ENCODE measurements at places on chromosomes 2 and 18.

DNA sequence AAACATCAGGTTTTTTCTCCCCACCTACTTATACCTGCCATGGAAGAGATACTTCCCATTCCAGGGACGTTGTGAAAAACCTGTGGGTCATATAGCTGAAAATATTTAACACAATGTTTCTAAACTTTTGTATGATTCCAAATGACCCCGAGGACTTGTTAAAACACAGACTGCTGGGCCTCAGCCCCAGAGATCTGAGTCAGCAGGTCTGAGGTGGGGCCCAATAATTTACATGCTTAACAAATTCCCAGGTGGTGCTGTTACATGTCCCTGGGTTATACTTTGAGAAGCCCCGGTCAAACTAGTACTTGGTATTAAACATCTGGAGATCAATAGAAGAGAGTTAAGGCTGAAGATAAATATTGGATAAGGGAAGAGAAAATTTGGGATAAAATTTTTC is 71.4 kb upstream of the FRZB start:
- H3K4me1 ChIP-seq: no peaks in the 10 kb centered on the region
- H3K4me3 ChIP-seq: no peak overlapping the region
- DNase-seq: no peak
- H3K27ac ChIP-seq: no peak overlapping the region
- H3K36me3 ChIP-seq: no peaks in the 10 kb centered on the region
- no peaks in the 10 kb centered on the region for H3K27me3 ChIP-seq

DNA sequence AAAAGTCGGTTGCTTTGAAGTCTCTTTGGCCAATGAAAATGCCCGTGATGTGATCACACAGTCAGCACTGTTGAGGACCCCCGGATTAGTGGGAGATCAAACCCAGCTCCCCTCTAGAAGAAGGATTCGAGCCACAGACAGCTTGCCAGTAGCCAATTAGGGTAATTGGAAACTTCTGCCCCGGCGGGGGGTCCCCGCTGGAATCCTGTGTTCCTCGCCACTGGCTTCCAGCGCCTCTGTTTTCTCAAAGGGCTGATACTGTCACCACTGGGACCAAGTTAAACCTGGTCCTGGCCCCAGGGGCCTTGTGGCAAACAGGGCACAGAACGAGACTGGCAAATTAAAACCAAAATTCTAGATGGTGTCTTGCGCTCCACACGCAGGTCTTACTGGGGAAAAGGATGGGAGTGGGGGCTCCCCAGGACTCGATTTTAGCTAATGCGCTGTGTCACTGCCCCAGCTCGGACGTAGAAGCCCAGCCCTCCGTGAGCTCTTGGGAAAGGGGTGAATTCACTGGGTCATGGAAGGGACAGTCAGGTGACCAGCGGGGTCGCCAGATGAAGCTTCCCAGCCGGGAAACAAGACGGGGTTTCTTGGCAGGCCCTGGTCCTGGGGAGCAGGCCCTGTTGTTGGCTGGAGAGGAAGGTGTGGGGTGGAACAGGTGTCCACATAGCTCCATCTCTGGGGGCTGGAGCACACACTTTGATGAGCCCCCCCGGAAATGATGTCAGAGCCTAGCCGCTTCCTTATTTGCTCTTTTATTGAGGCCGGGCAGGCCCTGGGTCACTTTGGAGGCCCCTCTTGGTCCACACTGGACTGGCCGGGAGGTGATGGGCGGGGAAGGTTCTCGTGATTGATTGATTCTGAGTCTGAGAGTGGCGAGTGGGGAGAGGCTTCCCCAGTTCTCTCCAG is 90.2 kb downstream of the SMAD7 start:
- no peaks in the 10 kb centered on the region for H3K36me3 ChIP-seq
- H3K4me1 ChIP-seq: peaks cover 12% of the 10 kb centered on the region
- no peak for DNase-seq
- no peak overlapping the region for H3K4me3 ChIP-seq
- no peaks in the 10 kb centered on the region for H3K27me3 ChIP-seq

DNA sequence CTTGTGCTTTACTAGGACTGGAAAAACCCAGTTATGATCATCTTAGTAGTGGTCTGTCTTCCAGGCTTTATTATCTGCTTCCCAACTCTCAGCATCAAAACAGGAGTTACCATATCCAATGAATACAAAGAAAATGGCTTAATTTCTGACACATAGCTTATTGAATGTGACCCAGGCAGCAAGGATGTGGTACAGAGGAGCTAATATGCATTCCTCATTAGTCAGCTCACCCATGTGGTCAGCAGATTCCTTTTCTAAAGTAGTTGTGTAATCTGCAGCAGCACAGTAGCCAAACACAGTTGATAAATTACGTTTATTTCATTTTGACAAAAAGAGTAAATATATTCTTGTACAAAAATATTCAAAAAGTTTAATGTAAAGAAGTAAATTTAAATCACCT is 43.6 kb downstream of the TSPYL6 start:
- DNase-seq: no peak
- no peaks in the 10 kb centered on the region for H3K27me3 ChIP-seq
- H3K4me1 ChIP-seq: no peaks in the 10 kb centered on the region
- no peak overlapping the region for H3K4me3 ChIP-seq
- H3K36me3 ChIP-seq: no peaks in the 10 kb centered on the region
- H3K27ac ChIP-seq: no peak overlapping the region

- H3K4me3 ChIP-seq: no peak overlapping the region
- no peaks in the 10 kb centered on the region for H3K27me3 ChIP-seq
- no peaks in the 10 kb centered on the region for H3K36me3 ChIP-seq
- no peak for DNase-seq
- H3K4me1 ChIP-seq: no peaks in the 10 kb centered on the region
Observed at GRCh38 chr2:128237081-128237534, 81.6 kb downstream of the HS6ST1 start.

DNA sequence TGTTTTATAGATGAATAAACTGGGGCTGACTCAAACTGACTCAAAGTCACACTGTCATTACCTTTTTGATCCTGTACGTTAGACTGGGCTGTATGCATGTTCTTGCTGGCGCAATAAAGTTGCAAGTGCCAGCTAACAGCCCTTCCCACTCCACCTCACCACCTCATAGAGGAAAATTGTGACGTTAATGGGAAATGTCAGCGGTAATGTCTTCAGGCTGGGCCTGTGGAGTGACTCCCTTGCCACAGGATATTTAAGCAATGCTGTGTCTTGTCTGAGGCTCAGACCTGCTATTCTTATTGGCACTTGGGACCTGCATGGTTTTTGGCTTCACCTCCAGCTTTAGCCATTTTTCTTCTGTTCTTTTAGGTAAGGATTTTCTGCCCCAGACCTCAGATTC is 25.2 kb upstream of the CASP10 start:
- H3K4me1 ChIP-seq: peaks cover 14% of the 10 kb centered on the region
- no peak for DNase-seq
- peak overlapping the region; percentile 54 for H3K27ac ChIP-seq
- no peaks in the 10 kb centered on the region for H3K27me3 ChIP-seq

GRCh38 chr2:47232738-47233415 is 77.8 kb upstream of the STPG4 start:
- no peak overlapping the region for H3K4me3 ChIP-seq
- no peaks in the 10 kb centered on the region for H3K27me3 ChIP-seq
- no peaks in the 10 kb centered on the region for H3K4me1 ChIP-seq
- H3K36me3 ChIP-seq: no peaks in the 10 kb centered on the region
- no peak overlapping the region for H3K27ac ChIP-seq

DNA sequence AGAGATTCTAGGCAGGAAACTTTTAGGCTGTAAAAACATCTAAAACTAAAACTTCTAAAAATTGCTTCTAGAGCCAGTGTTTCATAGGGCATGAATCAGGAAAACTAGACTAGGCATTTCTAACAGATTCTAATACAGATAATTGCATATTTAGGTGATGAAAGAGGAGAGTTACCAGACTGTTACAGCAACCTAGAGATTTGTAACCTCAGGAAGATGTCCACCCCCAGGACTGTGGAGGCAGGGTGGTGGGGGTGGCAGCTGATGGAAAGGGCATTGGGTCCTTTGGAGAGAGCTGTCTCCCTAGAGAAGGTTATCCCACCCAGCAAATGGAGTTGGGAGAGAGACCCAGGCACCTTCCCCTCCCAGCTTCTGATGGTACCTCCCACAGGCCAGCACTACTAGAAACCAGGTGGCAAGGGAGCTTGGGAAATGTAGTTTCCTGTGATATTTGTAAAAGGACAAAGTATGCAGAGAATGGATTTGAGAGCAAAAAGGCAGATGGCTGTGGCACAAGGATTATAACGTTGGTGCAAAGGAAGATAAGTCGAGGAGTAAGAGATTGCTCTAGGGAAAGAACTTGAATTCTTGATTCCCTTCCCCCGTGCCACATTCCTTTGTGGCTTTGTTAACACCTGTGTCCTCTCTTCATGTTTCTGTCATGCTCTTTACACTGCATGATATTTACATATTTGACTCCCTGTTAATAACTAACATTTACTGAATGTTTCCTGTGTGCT is 75.6 kb upstream of the MGAT5 start:
- no peak overlapping the region for H3K4me3 ChIP-seq
- DNase-seq: peak; percentile 54
- H3K27me3 ChIP-seq: no peaks in the 10 kb centered on the region
- peak overlapping the region; percentile 99 for H3K27ac ChIP-seq
- peaks cover 56% of the 10 kb centered on the region for H3K4me1 ChIP-seq

DNA sequence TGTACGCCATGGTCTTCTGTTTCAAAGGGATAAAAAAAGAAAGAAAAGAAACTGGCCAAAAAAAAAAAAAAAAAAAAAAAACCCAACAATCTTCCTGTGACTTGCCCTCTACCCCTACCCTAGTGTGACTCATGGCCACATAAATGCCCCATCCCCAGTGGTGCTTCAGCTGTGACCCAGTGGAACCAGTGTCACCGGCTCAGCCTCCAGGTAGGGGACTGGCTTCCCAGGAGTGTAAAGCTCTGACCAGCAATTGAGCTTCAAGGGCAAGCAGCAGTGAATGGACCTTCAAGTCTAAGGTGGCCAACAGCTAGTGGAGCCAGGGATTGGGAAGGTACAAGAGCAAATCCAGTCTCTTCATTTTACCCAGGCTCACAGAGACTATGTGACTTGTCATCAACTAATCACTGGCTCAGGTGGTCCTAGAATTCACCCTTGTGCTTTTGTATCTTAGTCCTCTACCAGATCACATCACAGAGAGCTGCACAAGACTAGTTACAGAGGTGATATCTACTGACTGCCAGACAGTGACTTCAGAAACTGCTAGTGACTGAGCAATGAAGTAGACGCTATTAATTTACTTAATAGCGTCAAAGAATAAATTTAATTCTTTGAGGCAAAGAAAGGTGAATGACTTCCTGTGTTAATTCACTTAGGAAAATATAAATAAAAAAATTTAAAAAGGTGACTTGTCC is 1.3 kb upstream of the TGFBRAP1 start:
- H3K27ac ChIP-seq: no peak overlapping the region
- DNase-seq: no peak
- H3K4me3 ChIP-seq: no peak overlapping the region
- no peaks in the 10 kb centered on the region for H3K27me3 ChIP-seq
- H3K36me3 ChIP-seq: no peaks in the 10 kb centered on the region
- H3K4me1 ChIP-seq: peaks cover 4% of the 10 kb centered on the region

GRCh38 chr2:6784291-6784690 is 81.4 kb downstream of the CMPK2 start:
- no peak overlapping the region for H3K27ac ChIP-seq
- no peak overlapping the region for H3K4me3 ChIP-seq
- H3K36me3 ChIP-seq: no peaks in the 10 kb centered on the region
- no peaks in the 10 kb centered on the region for H3K27me3 ChIP-seq

DNA sequence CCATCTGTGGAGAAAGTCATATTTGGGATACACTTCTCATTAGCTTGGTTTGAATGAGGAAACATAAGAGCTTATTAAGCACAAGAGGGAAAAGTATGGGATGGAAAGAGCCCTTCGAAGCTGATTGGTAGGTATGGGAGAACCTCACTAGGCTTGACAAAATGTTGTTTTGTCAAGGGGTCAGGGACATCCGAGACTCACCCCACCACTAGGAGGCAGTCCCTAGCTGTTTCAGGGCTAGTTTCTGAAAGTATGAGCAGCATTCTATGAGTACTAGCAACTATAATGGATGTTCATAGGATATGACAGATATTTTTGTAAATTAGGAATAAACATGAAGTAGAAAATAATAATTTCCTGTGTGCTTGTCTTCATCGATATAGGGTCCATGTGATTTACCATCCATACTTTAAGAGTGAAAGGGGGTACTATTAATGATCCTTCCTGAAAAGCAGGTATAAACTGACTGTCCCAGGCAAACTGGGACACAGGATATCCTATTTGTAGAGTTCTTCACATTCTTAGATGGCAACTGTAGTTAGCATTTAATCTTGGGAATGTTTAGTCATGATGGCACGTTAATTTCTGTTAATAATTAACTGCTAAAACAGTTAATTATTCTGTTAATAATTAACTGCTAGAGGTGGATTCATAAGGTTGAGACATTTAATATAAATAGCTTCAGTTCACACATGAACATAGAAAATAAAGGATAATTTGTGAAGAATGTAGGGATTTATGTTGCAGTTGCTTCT is 28.4 kb downstream of the OTX1 start:
- H3K4me1 ChIP-seq: no peaks in the 10 kb centered on the region
- DNase-seq: peak; percentile 30
- H3K36me3 ChIP-seq: no peaks in the 10 kb centered on the region

DNA sequence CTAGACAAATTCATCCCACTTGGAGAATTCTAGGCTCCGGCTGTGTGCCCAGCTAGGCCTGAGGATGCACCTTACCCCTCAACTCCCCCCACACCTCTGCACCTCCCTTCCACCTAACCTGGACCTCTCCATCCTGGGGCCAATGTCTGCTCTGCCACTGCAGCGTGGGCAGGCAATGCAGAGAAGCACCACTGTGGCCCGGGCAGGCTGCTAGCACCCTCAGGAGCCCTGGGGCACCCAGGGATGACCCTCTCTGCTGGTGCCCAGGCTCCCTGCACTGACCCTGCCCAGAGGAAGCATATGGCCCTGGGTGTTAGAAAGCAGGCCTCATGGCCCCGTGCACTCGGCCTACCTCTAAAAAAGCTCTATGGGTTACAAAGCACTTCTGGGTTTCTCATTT is 49.6 kb downstream of the ADCY3 start:
- H3K27me3 ChIP-seq: no peaks in the 10 kb centered on the region
- H3K4me1 ChIP-seq: no peaks in the 10 kb centered on the region
- no peak overlapping the region for H3K4me3 ChIP-seq
- H3K27ac ChIP-seq: no peak overlapping the region
- DNase-seq: no peak
- H3K36me3 ChIP-seq: peaks cover 7% of the 10 kb centered on the region

- H3K4me1 ChIP-seq: no peaks in the 10 kb centered on the region
- no peak overlapping the region for H3K27ac ChIP-seq
- DNase-seq: no peak
- H3K4me3 ChIP-seq: no peak overlapping the region
- no peaks in the 10 kb centered on the region for H3K36me3 ChIP-seq
- H3K27me3 ChIP-seq: no peaks in the 10 kb centered on the region
Observed at GRCh38 chr2:65630643-65631042, 198.2 kb upstream of the SPRED2 start.

GRCh38 chr2:135055182-135055786 is 3.2 kb downstream of the RAB3GAP1 start:
- DNase-seq: no peak
- no peak overlapping the region for H3K4me3 ChIP-seq
- peaks cover 3% of the 10 kb centered on the region for H3K36me3 ChIP-seq
- no peak overlapping the region for H3K27ac ChIP-seq
- peaks cover 18% of the 10 kb centered on the region for H3K4me1 ChIP-seq

DNA sequence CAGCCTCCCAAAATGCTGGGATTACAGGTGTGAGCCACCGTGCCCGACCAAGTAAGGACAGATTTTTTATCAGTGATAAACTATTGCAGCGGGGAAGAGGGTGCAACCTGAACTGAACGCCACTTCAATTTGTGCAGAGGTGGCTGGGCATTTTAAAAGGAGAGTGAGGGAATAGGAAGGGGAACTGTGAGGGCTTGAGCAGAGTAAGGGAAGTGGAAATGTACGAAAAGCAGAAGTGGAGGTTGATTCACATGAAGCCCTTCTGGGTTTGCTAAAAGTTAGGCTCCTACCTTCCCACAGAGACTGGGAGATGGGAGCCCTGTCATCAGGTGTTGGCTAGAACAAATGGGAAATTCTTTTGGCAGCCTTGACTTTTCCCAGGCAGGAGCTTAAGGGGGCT is 6.1 kb downstream of the STK11IP start:
- H3K27me3 ChIP-seq: no peaks in the 10 kb centered on the region
- no peak overlapping the region for H3K27ac ChIP-seq
- no peaks in the 10 kb centered on the region for H3K36me3 ChIP-seq
